Globus pallidus (tissue), 1 donor: ENCODE measurements at places on chromosomes 1 and 21.

- DNase-seq = no peak
Measured at GRCh38 chr1:94316836-94317789, 79.7 kb upstream of the ARHGAP29 start.

DNA sequence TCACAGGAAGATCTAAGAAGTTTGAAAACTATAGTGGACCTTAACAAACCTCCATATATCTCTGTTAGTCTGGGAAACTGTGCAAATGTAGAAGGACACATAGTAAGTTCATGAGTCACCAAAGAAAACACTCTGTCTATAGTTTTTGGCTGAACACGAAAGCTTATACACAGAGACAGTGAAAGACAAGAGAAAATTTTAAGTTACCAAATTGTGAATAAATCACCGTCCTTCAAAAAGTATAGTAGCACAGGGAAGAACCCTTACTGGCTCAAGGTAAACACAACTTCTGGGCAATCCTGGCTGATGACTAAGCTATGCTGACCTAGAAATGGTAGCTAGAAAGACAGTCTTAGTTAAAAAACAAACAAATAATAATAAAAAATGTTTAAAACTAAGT lies 1057.9 kb downstream of the AMY1C start:
- no peak for DNase-seq

- no peak for DNase-seq
Measured at GRCh38 chr1:13487143-13487868, 26.5 kb downstream of the LRRC38 start.

- no peak for DNase-seq
Measured at GRCh38 chr1:41417746-41418145, 56.5 kb downstream of the FOXO6 start.

- DNase-seq = peak; percentile 57
Measured at GRCh38 chr1:212070720-212071302, 35.3 kb downstream of the DTL start.

GRCh38 chr1:118821801-118822200 lies 166.3 kb downstream of the TBX15 start:
- DNase-seq = no peak

DNA sequence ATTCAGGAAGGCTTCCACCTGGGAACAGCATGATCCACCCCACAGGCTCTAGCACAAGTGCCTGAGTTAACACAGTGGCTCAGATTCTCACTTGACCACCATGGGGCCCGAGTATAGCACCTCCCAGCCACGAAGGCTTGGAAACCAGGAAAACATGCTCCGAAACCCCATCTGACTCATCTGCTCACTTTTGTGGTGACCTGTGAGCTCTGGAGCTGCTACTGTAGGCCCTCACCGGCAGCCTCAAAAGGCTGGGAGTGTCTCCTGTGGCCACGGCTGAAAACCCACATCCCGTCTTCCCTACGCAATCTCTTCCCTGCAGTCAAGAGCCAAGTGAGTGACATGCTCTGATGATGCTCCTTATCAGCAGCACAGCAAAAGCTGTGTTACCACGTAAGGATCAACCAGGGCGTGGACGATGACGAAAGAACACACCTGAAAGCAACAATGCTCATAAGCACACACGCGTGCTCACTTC lies 81.4 kb downstream of the TGFBR3 start:
- no peak for DNase-seq

DNA sequence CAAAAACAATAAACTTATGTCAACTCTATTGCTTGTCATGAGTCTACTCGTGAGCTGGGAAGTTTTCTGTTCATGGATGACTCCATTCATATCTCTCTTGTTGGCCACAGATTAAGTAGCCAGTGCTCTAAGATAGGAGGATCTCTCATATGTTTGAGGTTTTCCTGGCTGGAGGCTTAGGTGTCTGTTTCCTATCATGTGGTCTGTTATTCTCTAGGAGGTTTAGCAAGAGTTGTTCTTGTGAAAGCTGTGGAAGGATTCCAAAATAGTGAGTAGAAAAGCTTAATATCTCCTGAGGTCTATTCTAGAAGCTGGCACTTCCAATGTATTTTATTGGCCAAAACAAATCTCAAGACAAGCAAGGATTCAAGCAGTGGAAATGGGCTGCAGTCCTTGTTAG lies 5.8 kb upstream of the KRTAP20-2 start:
- no peak for DNase-seq

GRCh38 chr1:164563721-164564360 lies 4.9 kb downstream of the PBX1 start:
- no peak for DNase-seq

GRCh38 chr1:47870946-47871676 lies 126.1 kb downstream of the TRABD2B start:
- DNase-seq = no peak

GRCh38 chr21:42056468-42056867 lies 14.6 kb upstream of the UMODL1 start:
- no peak for DNase-seq

DNA sequence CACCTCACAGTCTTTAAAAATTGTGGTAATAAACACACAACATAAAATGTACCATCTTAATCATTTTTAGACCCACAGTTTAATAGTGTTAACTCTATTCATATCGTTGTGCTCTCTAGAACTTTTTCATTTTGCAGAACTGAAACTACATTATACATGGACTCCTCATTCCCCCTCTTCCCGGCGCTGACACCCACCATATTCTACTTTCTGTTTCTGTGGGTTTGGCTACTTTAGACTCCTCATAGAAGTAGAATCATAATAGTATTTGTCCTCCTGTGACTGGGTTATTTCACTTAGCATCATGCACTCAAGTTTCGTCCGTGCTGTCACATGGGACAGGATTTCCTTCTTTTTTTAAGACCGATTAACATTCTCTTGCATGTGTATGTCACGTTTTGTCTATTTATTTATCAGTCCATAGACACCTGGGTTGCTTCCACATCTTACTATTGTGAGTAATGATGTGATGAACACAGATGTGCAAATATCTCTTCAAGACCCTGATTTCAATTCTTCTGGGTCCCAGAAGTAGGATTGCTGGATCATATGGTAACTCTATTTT lies 62.9 kb upstream of the TMPRSS2 start:
- no peak for DNase-seq

GRCh38 chr1:31460027-31460426 lies 47.0 kb downstream of the SERINC2 start:
- DNase-seq = no peak

DNA sequence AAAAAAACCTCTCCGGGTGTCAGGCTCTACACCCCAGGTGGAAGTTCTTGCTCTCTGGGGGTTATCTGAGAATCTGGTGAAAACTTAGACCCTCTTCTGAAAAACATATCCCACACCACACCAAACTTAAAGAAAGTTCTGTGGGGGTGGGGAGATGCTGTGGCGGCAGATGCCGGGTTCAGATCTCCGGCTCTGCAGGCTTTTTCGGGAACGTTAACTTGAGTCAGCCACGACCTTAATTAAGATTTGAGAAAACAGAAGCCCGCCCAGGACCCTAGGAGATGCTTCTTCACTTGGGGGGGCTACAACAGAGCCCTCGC lies 2.3 kb downstream of the RCC2 start:
- no peak for DNase-seq

GRCh38 chr1:77899647-77900320 lies 11.4 kb downstream of the NEXN start:
- DNase-seq = no peak

- no peak for DNase-seq
Measured at GRCh38 chr1:71068325-71069240, 12.3 kb downstream of the ZRANB2 start.
